ENCODE measurements at places on chromosomes 12 and 14.

DNA sequence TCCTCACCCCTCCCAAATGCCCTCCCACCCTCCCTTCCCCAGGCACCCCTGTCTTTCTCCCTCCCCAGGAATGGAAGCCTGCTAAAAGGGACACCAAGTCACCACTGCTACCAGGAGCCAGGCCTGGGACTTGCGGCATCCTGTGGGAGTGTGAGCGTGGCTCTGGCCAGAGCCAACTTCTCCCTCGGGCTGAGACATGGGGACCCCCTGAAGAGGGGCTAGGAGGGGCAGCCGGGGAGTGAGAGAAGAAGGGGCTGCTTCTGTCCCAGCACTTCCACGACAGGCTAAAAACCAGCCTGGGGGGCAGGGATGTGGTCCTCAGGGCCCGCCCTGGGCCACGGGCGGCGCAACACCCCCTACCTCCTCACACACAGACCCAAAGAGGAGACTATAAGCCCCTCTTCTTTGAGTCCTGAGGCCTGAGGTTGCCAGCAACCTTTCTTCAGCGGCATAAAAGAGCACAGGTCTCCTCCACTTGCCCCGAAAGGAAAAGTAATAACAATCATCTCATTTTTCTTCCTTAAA, 278.9 kb downstream of the DPF3 start:
- no peak for DNase-seq

DNA sequence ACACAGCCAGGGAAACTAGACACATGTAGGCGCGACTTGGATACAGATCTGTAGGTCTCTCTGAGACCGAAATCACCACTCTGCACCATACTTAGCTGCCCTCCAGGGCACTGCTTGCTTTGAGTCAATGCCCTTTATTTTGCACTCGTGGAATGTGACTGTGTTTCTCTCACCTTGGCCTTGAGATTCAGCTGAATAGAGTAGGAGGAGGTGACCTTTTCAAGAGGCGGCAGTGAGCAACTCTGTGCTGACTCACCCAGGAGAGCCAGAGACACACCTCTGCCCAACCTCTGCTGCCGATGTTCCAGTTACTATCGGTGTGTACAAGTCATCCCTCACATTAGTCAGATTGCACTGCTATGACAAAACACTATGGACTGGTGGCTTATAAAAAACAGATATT, 583.4 kb downstream of the VRK1 start:
- no peak for DNase-seq

DNA sequence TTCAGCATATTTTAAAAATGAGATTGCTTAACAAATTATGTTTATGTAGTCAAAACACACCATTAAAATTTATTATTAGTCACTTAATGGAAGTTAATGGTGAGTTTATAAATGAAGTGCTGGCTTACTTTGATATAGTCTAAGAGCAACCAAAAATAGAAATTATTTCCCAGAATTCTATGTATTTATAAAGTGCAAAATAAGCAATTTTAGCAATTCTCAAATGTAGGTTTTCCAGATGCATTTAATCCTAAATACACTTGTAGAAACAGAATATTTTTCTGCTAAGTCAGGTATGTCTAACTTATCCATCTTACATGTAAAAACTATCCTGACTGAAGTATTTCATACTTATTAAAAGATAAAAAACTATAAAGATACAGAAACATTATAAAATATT, 11.2 kb downstream of the LMO3 start:
- DNase-seq: no peak

GRCh38 chr12:93335603-93336162, 42.0 kb upstream of the NUDT4 start:
- DNase-seq: no peak

GRCh38 chr14:68752271-68753006, 40.4 kb downstream of the ZFP36L1 start:
- no peak for DNase-seq

GRCh38 chr14:28987516-28987915, 220.9 kb downstream of the FOXG1 start:
- no peak for DNase-seq

GRCh38 chr14:54647378-54647777, 80.5 kb downstream of the SAMD4A start:
- DNase-seq: no peak

GRCh38 chr14:38512236-38512635, 256.3 kb upstream of the CLEC14A start:
- DNase-seq: no peak

DNA sequence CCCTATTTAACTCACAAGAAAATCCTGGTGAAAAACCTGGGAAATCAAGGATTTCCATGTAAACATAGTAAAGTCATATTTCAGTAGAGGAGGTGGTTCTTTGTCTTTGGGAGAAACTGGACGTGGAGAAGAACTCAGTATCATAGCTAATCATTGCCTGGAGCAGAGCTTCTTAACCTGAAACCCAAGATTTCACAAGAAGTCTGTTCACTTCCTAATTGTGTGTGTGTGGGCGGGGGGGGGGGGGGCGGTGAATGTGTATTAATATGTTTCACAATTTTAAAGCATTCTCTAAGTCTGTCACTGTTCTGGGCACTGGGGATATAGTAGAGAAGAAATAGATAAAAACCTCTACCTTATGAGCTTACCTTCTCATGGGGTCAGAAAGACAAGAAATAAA, 96.7 kb upstream of the PPP4R3A start:
- DNase-seq: no peak

DNA sequence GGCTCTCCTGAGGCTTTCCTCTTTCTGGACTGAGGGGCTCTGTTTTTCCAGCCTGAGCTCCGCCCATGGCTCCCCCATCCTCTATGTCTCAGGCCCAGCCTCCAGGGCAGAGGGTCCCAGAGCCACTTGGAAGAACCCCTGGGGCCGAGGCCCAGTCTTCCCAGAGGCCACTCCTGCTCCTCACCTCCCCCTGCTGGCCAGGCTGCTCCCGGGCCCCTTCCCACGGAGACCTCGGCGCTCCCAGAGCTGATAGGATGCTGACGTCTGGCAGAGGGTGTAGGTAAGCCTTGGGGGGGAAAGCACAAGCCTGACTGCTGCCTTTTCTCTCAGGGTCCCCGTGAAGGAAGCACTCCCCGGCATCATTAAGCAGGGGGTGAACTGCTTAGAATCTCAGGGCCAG, 51.4 kb downstream of the ERH start:
- DNase-seq: no peak

DNA sequence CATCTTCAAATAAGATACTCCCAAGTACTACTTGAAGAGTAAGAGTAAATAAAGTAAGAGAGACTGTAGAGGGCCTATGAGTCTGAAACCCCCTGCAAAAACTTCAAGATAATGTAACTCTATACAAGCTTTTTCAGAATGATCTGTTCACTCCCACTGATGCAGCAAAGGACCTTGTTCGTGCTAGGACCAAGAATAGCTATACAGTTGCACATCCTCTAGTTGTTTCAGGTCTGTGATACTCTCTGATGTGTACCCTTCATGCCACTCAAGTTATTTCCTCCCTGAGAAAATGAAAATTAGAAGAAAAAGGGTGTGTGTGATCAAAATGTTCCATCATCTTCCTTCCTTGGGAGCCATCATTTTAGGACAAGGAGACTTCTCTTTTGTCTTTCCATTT, 204.4 kb downstream of the ALX1 start:
- no peak for DNase-seq

- DNase-seq: peak; percentile 3
These were observed 4.8 kb upstream of the ING4 start for GRCh38 chr12:6667559-6668210.

DNA sequence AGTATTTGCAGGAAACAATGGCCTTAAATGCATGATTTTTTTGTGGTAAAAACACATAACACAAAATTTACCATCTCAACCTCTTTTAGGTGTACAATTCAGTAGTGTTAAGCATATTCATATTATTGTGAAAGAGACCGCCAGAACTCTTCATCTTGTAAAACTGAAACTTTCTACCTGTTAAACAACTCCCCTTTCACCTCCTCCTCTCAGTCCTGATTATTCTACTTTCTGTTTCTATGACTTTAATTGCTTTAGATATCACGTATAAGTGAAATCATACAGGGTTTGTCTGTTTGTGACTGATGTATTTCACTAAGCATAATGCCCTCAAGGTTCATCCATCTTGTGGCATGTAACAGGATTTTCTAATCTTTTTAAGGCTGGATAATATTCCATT, 353.4 kb downstream of the ADAMTS20 start:
- DNase-seq: no peak

GRCh38 chr14:33764876-33765650, 185.8 kb downstream of the EGLN3 start:
- DNase-seq: no peak

GRCh38 chr12:9813821-9814798, 13.2 kb upstream of the KLRF1 start:
- peak; percentile 73 for DNase-seq

- DNase-seq: no peak
These were observed 19.4 kb downstream of the UTP20 start for GRCh38 chr12:101299346-101299745.

GRCh38 chr12:106978035-106978800, 8.7 kb downstream of the MTERF2 start:
- DNase-seq: peak; percentile 91

- DNase-seq: no peak
These were observed 403.1 kb downstream of the TMEM121 start for GRCh38 chr14:105929327-105930081.

DNA sequence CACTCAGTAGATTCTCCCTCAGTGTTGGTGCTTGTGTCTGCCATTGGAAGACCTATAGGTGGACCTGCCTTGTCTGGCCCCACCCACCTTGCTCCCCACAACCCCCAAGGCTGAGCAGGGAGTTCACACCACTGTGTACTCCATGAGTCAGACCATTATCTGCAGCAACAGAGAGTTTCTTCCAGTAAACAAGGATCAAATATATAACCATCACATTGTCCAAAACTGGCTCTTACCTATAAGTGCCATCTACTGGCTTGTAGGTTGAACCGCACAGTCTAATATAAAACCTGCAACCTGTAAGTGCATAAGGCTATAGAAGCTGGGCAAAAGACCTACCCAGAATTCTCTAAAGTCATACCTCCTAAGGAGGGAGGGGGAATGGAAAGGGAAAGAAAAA, 7.9 kb downstream of the TAS2R13 start:
- no peak for DNase-seq

- DNase-seq: no peak
These were observed 227.9 kb downstream of the DACT1 start for GRCh38 chr14:58865514-58866281.

DNA sequence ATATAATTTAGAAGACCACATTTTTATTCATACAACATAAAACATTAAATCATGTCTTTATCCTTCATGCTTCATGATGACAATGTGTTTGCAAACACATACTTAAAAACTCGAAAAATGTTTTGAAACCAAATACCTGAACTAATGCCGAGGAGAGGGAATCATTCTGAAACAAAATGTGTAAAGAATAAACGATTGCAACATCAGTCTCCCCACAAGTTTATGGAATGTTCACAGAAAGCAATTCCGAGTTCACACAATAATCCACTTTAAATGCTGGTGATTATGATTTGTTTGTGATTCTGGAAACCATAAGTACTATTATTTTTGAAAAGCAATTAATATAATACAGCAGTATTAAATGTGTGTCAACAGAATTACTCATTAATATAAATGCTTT, 84.5 kb upstream of the PDZRN4 start:
- DNase-seq: no peak

DNA sequence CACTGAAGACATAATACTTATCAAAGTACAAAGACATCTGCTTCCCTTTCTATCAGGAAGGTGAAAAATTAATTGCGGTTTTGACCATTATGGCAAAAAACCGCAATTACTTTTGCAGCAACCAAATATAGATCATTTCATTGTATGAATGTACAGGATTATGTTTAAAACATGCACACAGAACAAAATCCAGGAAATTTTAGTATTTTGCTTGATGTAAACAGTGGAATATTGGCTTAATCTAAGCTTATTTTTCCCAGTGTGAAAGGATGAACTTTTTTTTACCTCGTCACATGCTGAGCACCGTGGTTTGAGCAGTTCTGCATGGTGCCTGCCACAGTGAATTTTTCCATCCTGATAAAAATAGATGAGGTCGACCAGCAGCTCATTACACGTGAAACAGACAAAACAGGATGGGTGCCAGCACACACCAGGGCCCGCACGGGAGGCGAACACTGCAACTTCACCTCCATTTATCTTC, 121.2 kb downstream of the PRICKLE1 start:
- no peak for DNase-seq

- no peak for DNase-seq
These were observed 64.5 kb upstream of the GTF2A1 start for GRCh38 chr14:81285245-81285644.

GRCh38 chr14:77339407-77339806, 18.6 kb downstream of the GSTZ1 start:
- DNase-seq: no peak

DNA sequence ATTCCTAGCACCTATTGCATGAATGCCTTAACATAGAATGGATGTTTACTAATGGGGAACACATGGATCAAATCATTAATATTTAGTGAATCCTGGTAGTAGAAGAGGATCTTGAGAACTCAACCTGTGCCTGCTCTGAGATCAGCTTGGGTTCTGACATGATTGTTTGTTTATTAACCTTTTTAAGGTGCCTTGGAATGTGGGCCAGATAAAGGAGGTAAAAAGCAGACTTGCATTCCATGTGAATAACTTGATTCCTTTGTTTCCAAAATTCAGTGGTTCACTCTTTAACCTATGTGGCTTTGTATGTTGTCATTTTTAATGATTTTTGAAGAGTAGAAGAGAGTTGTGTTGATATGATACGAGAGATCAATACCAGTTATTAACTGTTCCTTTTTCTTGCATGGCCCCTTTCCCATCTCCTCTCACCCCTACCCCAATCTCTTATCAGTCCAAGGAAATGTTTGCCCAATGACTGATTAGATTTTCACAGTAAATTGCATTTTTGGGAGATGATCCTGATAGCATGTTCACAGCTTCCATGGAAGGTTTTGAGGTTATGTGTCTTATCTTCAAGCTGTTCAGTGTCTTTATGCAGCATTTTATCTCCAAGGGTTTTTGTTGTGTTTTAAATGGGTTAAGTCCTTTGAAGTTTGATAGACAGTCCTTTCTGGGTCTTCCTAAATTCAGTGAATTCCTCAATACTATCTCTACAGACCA, 193.7 kb upstream of the FRMD6 start:
- DNase-seq: no peak

Measured in NCI-H1105 treated with DMSO at 0.1 percent for 48 hours (cell line).